ENCODE measurements at places on chromosomes 11 and 22.

DNA sequence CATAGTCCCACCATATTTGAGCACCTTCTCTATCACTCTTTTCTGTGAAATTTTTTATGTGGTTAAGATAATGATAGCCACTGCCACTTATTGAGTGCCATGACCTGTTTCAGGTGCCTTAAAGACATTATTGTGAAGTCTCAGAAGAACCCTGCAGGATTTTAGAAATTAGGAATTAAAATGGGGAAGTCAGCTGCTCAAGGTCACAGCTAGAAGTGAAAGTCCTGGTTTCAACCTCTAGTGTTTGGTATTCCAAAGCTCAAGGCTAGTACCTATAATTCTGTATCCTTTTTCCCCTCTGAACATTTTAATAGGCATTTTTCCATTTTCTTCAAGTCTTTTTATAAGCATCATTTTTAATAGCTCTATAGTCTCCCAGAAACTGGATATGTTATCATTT lies 9.0 kb upstream of the RRM1 start:
- DNase-seq = no peak

DNA sequence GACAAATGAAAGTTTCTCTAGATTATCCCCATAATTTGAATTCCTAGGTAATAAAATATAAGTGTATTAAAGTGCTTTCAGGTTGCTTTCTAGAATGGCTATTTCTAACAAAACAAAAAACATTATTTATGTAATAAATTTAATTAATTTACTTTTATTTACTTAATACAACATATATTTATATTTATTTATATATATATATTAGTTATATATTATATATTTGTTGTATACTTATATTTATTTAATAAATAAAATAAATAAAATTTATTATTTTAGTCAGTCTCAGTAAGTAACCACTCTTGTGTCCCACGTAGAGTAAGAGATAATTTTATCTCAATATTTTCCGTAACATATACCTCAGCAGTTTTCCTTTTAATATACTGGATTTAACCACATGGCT lies 1031.6 kb upstream of the CNTN5 start:
- DNase-seq = no peak

GRCh38 chr11:103222806-103223205 lies 113.6 kb downstream of the DYNC2H1 start:
- no peak for DNase-seq

GRCh38 chr11:15418921-15419320 lies 304.2 kb downstream of the INSC start:
- no peak for DNase-seq

DNA sequence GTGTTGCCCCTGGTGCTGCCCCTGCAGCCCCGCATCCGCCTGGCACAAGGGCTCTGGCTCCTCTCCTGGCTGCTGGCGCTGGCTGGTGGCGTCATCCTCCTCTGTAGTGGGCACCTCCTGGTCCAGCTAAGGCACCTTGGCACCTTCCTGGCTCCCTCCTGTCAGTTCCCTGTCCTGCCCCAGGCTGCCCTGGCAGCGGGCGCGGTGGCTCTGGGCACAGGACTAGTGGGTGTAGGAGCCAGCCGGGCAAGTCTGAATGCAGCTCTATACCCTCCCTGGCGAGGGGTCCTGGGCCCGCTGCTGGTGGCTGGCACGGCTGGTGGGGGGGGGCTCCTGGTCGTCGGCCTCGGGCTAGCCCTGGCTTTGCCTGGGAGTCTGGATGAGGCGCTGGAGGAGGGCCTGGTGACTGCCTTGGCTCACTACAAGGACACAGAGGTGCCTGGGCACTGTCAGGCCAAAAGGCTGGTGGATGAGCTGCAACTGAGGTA lies 278 bp downstream of the ROM1 start:
- DNase-seq = no peak

DNA sequence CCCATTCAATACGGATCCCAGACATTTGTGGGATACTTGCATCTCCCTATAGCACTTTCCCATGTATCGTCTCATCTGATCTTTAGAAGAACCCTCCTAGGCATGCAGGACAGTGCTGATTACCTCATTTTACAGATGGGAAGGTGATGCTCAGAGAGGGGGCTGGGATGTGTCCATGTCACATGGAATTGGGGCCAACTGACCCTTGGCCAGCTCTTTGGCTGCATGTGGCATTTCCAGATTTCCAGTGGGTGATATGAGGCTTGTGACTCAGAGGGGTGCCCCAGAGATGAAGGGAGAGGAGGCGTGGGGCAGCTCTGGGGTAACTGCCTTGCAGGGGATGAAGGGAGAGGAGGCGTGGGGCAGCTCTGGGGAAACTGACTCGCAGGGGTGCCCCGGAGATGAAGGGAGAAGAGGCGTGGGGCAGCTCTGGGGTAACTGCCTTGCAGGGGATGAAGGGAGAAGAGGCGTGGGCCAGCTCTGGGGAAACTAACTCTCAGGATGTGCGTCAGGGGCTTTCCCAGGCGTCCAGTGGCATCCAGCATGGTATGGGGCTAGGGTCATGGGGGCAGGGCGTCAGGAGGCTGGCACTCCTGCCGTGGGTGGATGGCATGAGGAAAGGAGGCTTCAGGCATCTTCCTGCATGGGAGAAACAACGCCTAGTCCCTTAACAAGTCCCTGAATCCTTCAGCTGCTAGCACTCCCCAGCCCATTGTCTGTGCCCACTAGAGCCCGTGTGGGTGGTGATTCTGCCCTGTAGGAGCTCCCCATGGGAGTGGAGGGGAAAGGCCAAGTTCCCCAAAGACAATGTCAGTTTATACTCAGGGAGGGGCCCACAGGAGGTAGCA lies 11.9 kb upstream of the CERK start:
- DNase-seq = no peak
